ENCODE measurements at places on chromosomes 7 and 10.

- DNase-seq: no peak
These were observed 20.6 kb upstream of the RHOBTB1 start for GRCh38 chr10:60964257-60965235.

GRCh38 chr7:83476511-83477050 is 172.4 kb downstream of the SEMA3E start:
- peak; percentile 68 for DNase-seq

DNA sequence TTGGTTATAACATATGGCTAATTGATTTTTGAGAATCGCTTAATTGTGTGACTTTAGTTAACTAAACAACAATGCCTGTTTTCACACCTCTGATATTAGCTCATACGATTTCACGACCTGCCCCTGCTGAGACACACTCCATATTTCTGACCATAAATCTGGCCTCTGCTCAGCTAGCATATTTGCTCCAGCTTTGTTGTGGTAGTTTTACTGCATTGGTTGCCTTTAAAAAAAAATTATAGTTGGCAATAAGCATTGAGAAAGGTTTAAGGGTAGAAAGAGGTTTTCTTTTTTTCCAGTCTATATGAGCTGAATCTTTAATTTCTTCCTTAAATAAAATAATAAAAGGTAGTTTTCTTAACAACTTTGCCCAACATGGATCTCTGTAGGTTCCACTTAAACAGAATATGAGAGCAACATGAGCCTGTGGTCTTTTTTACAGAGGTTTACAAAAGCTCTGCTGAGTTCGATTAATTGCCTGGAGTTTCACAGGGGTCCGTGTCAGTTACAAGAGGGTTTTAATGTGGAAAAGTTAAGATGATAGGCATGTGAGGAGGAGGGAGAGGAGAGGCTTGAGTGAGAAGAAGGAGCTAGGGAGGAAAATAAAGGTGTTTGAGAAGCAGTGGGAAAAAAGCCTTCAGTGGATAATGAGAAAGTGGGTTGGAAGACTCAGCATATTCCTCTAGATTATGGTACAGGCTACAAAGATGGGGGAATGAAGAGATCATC is 318.2 kb downstream of the CXCL12 start:
- no peak for DNase-seq

GRCh38 chr10:111973306-111973705 is 210.3 kb downstream of the GPAM start:
- no peak for DNase-seq

DNA sequence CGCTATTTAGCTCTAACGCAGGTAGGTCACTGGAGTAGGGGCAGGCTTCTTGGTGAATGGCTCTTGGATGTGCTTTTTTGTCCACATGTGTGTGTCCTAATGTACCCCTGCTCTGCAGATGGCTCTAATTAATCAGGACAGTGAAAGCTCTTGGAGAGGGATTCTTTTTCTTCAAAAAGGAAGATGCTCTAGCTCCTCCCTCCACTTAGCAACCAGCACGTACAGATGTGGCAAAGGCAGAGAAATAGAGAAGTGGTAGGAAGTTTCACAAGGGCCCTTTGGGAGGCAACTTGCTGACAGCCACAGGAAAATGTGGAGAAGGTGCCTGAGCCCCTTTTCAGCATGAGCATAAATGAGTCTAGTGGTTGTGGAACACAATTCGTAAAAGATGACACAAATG is 221.7 kb downstream of the PLXNA4 start:
- DNase-seq: no peak

DNA sequence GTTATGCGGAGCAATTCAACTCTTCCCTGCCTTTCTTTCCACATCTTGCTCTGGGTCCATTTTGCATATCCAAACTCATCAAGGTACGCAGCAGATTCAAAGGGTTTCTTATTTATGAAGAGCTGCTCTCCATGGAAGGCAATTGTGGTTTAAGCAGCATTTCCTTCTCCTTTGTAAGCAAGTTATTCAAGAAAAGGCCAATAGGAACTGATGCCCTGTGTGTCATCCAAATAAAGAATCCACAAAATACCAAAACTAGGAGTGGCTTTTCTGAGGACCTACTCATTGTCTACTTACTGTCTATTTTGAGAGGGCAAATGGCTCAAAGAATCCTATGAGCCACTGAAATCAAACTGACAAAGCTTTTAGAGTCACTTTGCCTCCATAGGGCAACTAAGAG is 253.1 kb downstream of the PTEN start:
- no peak for DNase-seq

GRCh38 chr10:130801784-130802183 is 509.7 kb downstream of the TCERG1L start:
- no peak for DNase-seq

DNA sequence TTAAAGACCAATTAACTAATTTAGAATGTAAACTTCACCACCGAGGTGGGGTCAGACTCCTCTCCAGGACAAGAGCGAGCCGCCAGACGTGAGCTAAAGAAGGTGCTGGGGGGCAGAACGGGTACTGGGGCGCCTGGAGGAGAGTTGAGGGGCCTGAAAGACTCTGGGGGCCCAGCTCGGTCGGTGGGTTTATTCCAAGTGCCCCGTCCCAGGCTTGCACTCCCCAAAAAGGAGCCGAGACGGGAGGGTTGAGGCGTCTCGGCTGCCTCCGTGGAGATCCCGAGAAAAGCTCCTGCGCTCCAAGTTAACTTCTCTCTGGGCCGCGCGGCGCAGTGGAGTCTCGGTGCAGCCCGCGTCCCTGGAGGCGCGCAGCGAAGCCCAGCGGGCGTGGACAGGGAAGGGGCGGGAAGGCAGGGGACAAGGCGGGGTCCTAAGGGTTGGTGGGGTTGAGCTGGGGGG is 553.3 kb downstream of the TFEC start:
- DNase-seq: no peak

DNA sequence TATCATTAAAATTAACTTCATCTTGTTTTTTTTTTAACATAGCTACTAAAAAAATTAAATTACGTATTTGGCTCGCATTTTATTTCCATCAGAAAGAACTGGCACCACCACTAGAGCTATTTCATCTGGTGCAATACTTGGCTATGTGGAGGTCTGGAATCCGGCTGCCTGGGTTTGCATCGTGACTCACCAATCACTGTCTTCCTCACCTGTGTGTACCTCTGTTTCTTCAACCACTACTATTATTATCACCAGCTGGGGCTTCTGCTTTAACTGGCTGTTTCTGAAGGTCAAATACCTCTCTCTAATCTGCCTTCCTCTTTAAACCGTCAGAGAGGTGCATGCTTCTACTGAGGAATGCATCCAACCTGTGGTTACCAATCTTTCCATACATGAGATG is 6.5 kb downstream of the WDR91 start:
- no peak for DNase-seq

DNA sequence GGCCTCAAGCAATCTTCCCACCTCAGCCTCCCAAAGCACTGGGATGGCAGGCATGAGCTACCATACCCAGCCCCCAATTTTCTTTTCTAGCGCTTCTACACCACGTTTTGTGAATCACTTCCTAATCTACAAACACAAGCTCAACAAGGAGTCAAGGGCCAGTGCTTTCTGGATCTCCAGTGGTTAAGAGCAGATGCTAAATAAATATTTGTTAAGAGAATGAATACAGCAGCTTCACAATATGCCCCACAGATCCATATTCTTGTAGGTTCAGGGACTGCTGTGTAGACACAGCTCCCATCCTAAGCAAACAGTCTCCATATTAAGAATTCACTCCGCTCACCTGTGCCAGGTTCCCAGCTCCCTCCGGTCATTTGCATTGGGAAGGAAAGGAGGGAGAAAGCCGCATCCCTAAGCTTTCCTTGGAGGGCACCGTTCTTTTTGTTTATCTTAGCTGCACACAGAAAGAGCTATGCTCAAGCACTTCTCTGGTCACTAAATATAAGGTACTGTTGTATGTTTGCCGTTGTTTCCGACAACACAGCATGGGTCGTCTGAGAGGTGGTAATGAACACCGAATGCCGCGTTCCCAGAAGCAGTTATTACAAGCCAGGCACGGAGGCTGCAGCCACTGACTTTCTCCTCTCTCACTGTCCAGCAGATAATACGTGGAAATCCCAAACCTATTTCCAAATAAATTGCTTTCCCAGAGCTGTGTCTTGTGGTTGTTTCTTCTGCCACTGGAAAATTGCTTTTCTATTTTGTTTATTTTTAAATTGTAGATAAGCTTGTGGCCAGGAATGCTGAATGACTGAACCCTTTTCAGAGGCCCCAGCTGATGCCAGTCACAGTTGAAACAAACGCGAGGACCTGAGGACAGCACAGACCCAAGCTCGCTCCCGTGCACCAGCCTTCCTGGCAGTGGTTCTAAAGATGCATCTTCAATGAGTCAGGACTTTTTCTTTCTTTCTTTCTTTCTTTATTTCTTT is 217.1 kb downstream of the PRPF18 start:
- DNase-seq: no peak

GRCh38 chr7:151776446-151776845 is 100.5 kb downstream of the PRKAG2 start:
- DNase-seq: no peak

DNA sequence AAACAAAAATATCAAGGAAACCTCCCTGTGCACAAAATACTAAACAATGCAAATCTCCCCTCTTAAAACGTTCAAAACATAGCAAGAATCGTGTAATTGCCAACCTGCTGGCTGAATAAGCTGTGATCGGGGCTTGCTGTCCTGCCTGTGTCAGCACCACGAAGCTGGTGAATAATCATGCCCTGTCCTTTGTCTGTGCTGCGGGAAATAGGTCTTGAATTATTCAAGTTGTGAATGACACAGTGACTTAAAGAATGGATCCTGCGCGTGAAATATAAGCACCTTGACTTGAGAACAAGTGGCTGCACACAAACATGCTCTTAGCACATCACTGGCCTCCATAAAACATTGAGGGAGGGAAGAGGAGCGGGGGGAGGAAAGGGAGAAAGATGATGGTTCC is 130.2 kb downstream of the OAT start:
- no peak for DNase-seq

GRCh38 chr10:60399328-60399727 is 9.7 kb upstream of the ANK3 start:
- DNase-seq: peak; percentile 15
